Activated CD4-positive, alpha-beta T cell treated with anti-CD3 and anti-CD28 coated beads, Interleukin-2, amount 10 ng/mL, durations not matched to agents 24 days and 14 days (primary cell): ENCODE measurements at places on chromosomes 16 and 17. TPM values are rescaled to one million over a fixed set of nuclear protein-coding genes. Genes with fewer than 3 reads are reported as not detected.

DNA sequence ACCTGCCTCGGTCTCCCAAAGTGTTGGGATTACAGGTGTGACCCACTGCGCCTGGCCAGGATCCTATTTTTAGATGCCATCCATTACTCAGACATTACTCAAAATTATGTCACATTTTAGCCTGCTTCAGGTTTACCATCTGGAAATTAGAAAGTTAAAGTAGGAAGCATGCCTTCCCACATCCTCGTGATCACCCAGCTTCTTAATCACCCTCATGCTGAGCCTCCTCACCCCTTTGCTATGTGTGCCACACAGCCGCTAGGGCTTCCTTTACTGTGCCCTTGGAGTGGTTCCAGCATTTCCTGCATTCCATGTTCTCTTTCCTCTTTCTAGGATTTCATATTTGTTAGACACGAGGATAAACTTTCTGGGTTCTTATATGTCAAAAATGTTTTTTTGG lies 9.3 kb downstream of the ADORA2B start:
- DNase-seq, result no peak

DNA sequence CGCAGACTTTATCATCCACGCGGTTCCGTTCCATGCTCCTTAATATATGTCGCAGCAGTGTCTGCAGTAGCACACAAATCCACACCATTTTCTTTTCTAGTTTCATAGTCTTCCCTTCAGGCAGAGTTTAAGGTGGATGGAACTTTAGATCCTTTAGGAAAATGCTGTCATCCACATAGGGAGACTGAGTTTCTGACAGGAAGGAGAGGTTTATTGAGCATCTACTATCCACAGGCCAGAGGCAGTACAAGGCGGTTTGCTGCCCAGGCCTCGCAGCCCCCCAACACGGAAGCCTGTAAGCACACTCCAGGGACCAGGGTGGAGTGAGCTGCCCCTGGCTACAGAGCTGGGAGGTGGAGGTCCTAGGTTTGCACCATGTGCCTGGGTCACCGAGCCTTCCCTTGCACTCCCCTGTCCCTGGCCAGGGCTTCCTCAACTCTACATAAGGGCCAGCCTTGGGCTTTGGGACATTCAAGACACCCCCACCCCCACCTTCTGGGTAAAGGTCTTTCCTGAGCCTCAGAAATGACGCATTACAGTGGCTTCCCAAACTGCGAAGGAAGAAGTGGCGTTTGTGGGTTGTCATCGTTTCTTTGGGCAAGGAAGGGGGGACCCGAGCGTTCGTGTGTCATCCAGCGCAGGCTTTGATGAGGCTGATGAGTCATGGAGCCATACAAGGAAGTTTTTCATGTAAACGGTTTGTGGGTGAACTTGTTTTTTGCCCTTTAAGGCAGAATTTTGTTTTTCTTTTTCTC lies 146.5 kb upstream of the PLCG2 start:
- peak; percentile 93 for DNase-seq

Gene ERBB2
- total RNA-seq, result 3.1 and 4.3 TPM in 2 replicates

Gene SLC26A11
- total RNA-seq, result 4.3 and 6.2 TPM in 2 replicates

GRCh38 chr16:73781297-73781696 lies 515.3 kb upstream of the PSMD7 start:
- DNase-seq, result no peak

Gene TIMM22
- 14.7 and 15.7 TPM in 2 replicates for total RNA-seq

Gene ACSM2A
- 0.17 TPM in 1 of 2 replicates, not detected in the other for total RNA-seq

Gene SF3B3
- total RNA-seq, result 621 and 622 TPM in 2 replicates
